Fibroblast of skin of left biceps (primary cell): ENCODE measurements at places on chromosomes 11 and 22.

DNA sequence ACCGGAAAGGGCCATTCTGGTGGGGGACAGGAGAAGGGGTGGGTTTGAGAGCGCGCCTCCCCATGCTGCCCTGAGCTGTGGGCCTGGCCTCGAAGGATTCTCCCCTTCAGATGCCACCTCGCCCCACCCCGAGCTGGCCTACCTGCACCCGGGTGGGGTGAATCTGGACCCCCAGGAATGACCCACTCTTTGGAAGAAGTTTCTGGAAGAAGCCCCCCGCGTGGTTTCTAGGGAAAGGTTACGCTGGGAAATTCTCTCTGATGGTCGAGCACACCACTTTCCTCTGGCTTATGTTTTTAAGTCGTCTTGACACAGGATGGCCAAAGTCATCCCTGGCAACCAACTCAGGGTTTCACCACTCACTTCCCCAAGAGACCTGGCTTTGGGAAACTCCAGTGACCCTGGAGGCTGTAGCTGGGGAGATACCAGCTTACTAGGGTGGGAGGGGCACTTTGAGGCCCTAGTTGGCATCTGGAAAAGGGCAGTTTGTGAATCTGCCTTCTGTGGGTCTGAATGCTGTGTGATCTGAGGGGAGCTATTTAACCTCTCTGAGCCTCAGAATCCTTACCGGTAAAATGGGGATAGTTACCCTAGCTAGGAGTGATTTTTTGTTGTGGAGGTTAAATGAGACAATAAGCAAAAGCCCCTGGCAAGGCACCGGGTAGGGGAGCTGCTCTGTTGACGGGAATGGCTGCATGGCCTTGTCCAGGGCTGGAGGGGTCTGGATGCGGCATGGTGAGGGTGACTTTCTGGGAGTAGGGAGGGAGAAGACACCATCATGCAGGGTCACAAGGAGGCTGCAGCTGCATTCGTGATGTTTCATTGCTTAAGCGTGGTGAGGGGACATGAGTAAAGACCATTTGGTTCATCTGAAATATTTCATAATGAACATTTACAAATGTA, 45.3 kb upstream of the ACCSL start:
- no peak for DNase-seq

GRCh38 chr11:75428989-75429640, 3.9 kb downstream of the KLHL35 start:
- DNase-seq = no peak

GRCh38 chr11:121108413-121108812, 7.4 kb downstream of the TECTA start:
- no peak for DNase-seq

DNA sequence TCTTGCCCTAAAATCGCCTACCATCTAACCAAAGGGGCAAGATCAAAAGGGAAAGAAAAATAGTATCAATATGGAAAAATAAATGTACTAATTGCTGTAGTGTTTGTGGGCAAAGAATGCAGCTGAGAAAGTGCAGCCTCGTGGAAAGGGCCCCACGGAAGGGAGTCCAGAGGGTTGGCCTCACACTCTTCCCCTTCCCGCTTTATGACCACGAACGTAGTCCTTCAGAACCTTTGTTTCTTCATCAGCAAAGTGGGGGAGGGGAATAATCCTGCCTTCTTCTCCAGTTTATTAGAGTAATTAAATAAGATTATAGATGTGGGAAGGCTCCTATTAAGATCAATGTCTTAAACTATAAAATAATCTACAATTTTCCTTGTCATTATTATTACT, 41.0 kb downstream of the FLI1 start:
- DNase-seq = no peak

DNA sequence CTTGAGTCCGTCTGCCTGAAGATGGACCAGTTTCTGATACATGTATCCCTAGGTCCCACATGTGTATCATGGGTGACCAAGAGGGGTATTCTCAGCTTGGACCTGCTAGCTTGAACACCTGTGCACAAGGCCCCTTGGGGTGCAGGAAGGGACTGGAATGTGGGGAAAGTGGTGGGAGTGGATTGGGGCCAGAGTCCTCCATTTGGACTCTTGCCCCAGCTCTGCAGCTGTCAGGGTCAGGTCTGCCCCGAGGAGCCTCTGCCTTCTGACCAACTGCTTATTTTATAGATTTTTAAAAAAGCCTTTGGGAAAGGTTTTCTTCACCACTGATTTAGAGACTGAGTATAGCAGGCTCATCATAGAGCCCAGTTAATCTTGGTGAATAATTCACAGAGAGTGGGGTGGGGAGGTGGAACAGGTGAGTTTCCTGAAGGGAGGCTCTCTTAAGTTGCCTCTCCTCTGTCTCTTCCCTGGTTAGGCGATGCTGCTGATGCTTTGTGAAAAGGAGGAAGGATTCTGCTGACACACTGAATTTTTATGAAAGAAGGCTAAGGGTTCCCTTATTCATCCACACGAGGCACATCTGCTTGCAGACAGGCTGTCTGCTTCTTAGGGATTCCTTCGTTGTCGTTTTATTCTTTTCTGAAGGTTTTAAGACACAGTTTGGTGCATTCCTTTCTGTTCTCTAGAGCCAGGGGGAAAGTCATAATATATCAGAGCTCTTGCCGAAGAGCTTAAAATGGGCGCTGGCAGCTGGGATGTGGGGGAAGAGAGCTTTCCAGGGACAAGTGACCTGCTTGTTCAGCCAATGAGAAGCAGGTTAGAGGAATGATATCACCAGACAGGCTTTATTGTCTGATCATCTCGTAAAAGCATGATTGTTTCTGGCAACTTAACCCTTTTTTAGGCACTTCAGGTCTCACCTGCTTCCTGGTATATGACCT, 19.9 kb downstream of the TRIM44 start:
- no peak for DNase-seq

GRCh38 chr22:46684706-46685105, 53.3 kb downstream of the CERK start:
- DNase-seq = no peak

GRCh38 chr22:20155330-20156041, 4.6 kb upstream of the CCDC188 start:
- no peak for DNase-seq

DNA sequence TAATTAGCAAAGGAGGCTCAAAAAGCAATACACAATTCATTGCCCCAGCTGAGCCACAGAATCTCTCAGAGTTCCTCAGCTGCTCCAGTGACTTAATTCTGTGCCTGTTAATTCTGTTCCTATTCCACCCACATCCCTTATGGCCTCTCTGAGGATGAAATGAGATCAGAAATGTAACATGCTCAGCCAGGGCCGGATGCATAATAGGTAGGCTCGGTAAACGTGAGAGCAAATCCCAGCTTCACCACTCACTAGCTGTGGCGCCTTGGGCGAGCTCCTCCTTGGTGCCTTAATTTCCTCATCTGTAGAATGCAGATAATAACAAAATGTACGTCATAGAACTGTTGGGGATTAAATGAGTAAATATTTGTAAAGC, 42.8 kb upstream of the DKK3 start:
- DNase-seq = no peak

DNA sequence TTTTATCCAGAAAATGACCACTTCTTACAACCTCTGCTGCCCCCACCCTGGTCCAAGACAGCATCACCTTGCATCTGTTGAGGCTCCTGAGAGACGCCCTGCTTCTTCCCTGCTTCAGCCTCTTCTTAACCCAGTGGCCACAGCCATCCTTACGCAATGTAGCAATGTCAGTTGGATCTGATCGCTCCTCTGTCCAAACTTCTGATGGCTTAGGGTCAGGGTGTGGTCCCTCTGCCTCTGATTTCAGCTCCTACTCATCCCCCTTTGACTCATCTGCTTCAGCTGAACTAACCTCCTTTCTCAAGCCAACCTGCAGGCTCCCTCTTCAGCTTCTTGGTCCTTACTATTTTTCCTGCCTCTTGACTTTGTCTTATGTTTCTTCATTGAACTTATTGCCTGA, 280.8 kb downstream of the KIRREL3 start:
- no peak for DNase-seq

DNA sequence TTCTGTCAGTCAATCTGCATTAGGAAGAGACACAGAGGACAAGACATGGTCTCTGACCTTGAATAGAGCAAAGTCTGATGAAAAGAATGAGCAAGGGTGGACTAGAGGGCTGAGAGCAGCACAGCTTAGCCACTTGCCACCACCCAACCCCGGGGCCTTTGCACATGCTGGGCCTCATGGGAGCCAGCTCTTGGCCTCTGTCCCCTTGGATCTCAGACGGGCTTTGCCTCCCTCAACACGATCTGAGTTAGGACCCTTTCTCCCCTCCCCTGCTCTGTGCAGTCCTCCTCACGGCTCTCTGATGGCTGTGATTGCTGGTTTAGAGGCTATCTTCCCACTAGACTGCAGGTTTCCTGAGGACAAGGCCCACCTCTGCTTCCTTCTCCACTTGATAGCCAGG, 131.6 kb upstream of the B3GAT1 start:
- DNase-seq = no peak

GRCh38 chr22:29638678-29639077, 35.2 kb downstream of the NF2 start:
- DNase-seq = no peak

GRCh38 chr11:47215366-47215910, 664 bp downstream of the DDB2 start:
- DNase-seq = no peak

DNA sequence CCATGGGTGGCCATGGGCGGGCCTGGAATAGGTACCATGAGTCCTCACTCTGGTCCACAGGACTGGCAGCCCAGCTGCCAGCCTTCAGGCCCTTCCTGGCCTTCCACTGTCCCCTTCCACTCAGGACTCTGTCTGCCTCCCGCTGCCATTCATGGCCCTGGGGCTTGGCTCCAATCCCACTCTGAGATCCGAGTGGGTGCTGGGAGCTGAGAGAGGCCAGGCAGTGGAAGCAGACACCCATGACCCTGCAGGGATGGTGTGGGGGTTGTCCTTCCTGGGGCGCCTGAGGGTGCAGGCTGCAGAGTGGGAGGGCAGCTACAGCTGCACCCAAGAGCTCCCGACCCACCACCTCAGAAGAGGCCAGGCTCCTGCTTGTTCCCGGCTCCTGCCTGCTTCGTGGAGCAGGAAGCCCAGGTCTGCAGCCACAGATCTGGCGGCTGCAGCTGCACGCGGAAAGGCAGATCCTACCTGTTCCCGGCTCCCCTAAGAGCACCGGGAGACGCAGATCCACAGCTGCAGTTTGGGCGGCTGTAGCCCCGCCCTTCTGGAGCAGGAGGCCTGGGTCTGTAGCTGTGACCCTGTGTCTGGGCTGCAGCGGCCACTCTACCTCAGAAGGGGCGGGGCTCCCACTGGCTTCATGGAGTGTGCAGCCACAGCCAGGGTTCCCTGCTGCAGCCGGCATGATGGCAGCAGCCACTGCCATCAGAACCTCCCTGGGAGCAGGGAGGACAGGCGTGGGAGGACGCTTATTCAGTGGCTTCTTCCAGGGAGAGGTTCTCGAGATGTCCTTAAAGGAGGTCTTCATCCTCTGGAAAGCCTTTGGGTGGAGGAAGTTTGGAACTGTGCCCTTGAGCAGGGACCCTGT, 27.5 kb downstream of the IGHMBP2 start:
- DNase-seq = no peak

GRCh38 chr22:20128902-20129746, 2.5 kb upstream of the ZDHHC8 start:
- DNase-seq = no peak

- DNase-seq = no peak
Observed at GRCh38 chr22:44479662-44480061, 18.4 kb downstream of the RTL6 start.

DNA sequence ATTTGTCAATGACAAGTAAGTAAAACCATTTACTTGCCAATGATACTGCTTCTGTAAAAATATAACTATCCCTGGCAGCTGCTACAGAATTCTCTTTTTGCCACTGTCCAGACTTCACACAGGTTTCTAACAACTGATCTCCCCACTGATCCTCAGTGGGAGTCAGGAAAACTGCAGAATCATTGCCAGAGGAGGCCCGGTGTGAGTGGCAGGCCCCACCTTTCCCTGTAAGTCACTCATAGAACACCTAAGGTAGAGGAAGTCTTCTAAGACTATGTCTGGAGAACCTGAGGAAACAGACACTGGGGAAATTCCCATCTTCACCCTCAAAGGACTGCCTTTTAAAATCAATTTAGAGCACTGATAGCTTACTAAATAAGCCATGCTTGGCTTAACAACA, 66.3 kb downstream of the ZC3H12C start:
- no peak for DNase-seq
